Fibroblast of lung (primary cell): ENCODE measurements at places on chromosomes 7 and 10. TPM values are rescaled to one million over a fixed set of nuclear protein-coding genes. Genes with fewer than 3 reads are reported as not detected.

Gene TAC1
- polyA plus RNA-seq, result not detected in 2 replicates

Gene PNLIPRP3
- polyA plus RNA-seq, result not detected in 2 replicates

Gene SLC13A4
- polyA plus RNA-seq, result 0.32 and 2.3 TPM in 2 replicates

GRCh38 chr10:88707429-88708155, 1.5 kb downstream of the LIPK start:
- peak; percentile 60 for DNase-seq
